ENCODE measurements at places on chromosomes 12 and 14. TPM values are rescaled to one million over a fixed set of nuclear protein-coding genes. Genes with fewer than 3 reads are reported as not detected.

- no peak overlapping the region for H3K27ac ChIP-seq
- H3K4me3 ChIP-seq = no peak overlapping the region
- peaks cover 31% of the 10 kb centered on the region for H3K36me3 ChIP-seq
- H3K4me1 ChIP-seq = peaks cover 8% of the 10 kb centered on the region
Observed at GRCh38 chr12:132191715-132192553, 47.7 kb downstream of the NOC4L start.

- no peak for DNase-seq
- H3K27me3 ChIP-seq = peaks cover 81% of the 10 kb centered on the region
- H3K4me3 ChIP-seq = no peak overlapping the region
- no peak overlapping the region for H3K27ac ChIP-seq
Observed at GRCh38 chr12:4135919-4136605, 137.5 kb upstream of the CCND2 start.

DNA sequence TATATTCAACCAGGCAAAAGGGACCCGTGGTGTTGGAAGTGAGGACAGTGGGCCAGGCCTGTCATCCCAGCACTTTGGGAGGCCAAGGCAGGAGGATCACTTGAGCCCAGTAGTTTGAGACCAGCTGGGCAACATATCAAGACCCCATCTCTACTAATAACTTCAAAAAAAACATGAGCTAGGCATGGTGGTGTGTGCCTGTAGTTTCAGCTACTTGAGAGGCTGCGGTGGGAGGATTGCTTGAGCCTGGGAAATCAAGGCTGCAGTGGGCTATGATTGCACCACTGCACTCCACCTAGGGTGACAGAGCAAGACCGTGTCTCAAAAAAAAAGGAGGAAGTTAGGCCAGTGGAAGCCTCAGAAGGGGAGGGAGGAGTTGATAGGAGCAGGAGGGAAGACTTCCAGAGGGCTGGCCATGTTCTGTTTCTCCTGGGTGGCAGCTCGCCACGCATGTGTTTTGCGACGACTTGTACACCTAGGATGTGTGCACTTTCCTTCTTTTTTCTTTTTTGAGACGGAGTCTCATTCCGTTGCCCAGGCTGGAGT lies 10.1 kb downstream of the SLC25A29 start:
- no peak overlapping the region for H3K27ac ChIP-seq
- no peak for DNase-seq
- H3K27me3 ChIP-seq = no peaks in the 10 kb centered on the region

DNA sequence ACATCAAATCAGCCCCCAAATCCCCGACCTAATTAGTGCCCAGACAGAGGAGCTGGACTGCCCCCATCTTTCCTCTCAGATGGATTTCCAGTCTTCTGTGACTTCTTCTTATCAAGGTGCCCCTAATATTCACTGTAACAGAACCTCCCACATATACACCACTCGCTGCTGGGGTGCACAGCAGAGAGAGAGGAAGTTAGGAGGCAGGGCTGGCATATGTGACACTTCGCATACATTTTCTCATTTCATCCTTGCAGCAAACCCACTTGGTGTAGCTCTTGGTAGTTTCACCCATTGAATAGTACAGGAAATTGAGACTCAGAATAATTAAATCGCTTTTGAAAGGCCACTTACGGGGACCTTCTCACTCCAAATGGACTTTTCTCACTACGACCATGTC lies 56.5 kb upstream of the CCND2 start:
- no peaks in the 10 kb centered on the region for H3K36me3 ChIP-seq
- DNase-seq = no peak
- no peak overlapping the region for H3K4me3 ChIP-seq
- peaks cover 89% of the 10 kb centered on the region for H3K27me3 ChIP-seq
- no peak overlapping the region for H3K27ac ChIP-seq
- no peaks in the 10 kb centered on the region for H3K4me1 ChIP-seq

DNA sequence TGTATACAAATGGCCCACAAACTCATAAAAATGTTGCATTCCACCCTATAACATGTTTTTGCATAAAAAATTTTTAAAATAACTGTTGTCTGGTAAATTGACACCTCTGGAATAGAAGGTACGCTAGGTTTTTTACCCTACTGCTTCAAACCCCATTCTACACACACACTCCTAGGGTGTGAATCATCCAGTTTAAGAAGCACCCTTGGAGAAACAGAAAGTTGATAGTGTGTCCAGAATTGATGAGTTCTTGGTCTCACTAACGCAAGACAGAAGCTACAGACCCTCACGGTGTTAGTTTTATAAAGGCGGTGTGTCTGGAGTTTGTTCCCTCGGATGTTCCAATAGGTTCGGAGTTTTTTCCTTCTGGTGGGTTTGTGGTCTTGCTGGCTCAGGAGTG lies 158.5 kb downstream of the KLRB1 start:
- H3K4me1 ChIP-seq = peaks cover 10% of the 10 kb centered on the region
- H3K27me3 ChIP-seq = no peaks in the 10 kb centered on the region

- DNase-seq = peak; percentile 20
- peak overlapping the region; percentile 74 for H3K4me3 ChIP-seq
- peak overlapping the region; percentile 38 for H3K27ac ChIP-seq
- H3K27me3 ChIP-seq = peaks cover 26% of the 10 kb centered on the region
- peaks cover 19% of the 10 kb centered on the region for H3K4me1 ChIP-seq
Observed at GRCh38 chr12:27968972-27969623, 3.4 kb downstream of the PTHLH start.

GRCh38 chr12:118377884-118378470 lies 1.6 kb downstream of the SUDS3 start:
- no peaks in the 10 kb centered on the region for H3K27me3 ChIP-seq
- DNase-seq = peak; percentile 79
- H3K27ac ChIP-seq = peak overlapping the region; percentile 7
- H3K4me3 ChIP-seq = peak overlapping the region; percentile 71
- H3K4me1 ChIP-seq = peaks cover 8% of the 10 kb centered on the region

DNA sequence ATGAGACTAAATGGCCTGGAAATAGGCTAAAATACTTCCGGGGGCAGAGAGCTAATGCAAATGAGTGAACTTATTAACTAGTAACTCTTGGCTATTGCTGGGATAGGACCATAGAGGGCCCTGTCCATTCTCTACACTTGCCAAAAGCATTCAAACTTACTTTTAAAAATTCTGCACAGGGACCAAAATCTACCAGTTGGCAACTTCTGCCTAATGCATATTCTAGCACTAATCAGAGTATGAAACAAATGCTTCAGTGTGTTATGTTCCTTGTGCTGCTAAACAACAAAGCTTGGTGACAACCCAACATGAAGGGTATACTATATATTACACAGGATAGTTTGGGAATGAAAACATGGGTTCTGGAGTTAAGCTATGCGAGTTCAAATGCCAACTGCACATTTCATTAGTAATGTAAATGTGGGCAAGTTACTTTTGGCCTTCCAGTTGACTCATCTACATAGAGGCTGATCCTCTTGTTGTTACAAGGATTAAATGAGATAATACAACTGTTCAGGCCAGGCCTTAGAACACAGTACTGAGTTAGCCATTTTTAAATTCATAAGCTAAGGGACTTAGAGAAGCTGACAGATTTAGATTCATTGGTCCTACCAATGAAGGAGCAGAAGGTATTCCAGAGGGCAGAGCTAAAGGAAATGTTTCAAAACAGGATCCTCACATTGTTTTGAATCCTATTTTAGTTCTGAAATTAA lies 32.4 kb downstream of the HIGD1C start:
- H3K4me1 ChIP-seq = no peaks in the 10 kb centered on the region
- H3K36me3 ChIP-seq = no peaks in the 10 kb centered on the region
- no peak overlapping the region for H3K4me3 ChIP-seq

- DNase-seq = peak; percentile 83
- no peaks in the 10 kb centered on the region for H3K36me3 ChIP-seq
- H3K27me3 ChIP-seq = no peaks in the 10 kb centered on the region
- peak overlapping the region; percentile 96 for H3K27ac ChIP-seq
Observed at GRCh38 chr14:55077170-55078151, 26.0 kb downstream of the MAPK1IP1L start.

DNA sequence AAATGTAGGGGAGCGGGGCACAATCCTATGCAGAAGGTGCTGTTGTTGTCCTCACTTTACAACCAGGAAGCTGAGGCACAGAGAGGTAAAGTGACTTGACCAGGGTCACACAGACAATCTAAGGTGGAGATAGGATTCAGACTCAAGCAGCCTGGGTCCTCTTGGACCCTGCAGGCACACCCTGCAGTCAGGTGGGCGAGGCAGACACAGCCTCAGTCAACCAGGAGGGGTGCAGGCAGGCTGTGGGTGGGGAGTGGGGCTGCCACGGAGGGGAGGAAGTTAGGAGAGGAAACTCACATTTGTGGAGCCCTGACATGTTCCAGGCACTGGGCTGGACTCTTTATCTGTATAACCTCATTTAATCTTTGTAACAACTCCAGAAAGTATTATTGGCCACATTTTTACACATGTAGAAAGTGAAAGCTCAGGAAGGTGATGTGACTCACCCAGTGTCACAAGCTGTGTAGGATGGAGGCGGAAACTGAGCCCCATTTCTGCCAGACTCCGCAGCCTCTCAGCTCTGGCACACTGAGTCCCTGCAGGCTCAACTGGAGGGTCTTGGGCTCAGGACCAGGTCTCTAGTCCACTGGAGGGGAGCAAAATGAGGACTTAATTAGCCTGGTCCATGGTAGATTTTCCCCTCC lies 24.9 kb upstream of the CHGA start:
- no peak overlapping the region for H3K4me3 ChIP-seq
- peaks cover 86% of the 10 kb centered on the region for H3K27me3 ChIP-seq
- H3K27ac ChIP-seq = no peak overlapping the region
- no peaks in the 10 kb centered on the region for H3K4me1 ChIP-seq
- no peaks in the 10 kb centered on the region for H3K36me3 ChIP-seq

DNA sequence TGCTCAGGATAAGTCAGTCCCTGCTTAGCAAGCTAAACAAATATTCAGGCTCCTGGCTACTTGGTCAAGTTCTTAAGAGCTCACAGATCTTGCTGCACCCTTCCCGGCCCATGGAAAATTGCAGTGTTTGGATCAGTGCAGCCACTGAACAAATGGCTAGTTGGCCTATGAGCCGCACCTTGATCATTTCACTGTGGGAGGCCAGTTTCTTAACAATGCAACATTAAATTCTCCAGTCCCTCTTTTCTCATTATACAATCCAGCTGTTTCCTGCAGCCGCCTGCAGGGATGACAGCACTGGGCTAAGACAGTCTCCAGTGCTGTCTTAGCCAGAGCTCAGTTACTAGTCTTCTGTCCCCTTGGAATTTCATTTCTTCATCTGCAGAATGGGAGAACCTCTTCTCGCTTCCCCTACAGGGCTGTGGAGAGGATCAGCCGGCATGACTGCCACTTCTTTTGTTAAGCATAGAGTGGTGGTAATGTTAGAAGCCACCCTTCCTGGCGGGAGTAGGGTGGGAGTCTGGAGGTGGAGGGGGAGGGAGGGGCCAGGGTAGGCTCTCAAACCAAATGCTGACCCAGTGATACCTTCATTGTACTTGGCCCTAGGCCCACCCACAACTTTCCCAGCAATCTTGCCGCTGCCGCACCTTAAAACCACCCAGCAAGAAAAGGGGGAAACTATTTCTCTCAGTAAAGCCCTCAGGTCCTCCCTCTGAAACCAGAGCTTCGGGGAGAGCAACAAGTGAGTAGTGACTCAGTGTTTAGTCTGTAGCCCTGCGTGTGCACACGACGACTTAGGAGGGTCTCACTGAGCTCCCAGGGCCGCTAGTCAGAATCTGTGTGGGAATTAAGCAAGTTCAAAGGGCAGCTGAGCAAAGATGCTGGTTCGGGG lies 145.7 kb downstream of the NUAK1 start:
- H3K27ac ChIP-seq = no peak overlapping the region
- no peaks in the 10 kb centered on the region for H3K36me3 ChIP-seq
- H3K4me3 ChIP-seq = no peak overlapping the region
- no peak for DNase-seq
- H3K4me1 ChIP-seq = no peaks in the 10 kb centered on the region
- H3K27me3 ChIP-seq = peaks cover 75% of the 10 kb centered on the region

GRCh38 chr14:64970041-64970440 lies 2.1 kb downstream of the RAB15 start:
- no peak overlapping the region for H3K27ac ChIP-seq
- no peak for DNase-seq
- H3K4me3 ChIP-seq = no peak overlapping the region
- peaks cover 25% of the 10 kb centered on the region for H3K36me3 ChIP-seq

DNA sequence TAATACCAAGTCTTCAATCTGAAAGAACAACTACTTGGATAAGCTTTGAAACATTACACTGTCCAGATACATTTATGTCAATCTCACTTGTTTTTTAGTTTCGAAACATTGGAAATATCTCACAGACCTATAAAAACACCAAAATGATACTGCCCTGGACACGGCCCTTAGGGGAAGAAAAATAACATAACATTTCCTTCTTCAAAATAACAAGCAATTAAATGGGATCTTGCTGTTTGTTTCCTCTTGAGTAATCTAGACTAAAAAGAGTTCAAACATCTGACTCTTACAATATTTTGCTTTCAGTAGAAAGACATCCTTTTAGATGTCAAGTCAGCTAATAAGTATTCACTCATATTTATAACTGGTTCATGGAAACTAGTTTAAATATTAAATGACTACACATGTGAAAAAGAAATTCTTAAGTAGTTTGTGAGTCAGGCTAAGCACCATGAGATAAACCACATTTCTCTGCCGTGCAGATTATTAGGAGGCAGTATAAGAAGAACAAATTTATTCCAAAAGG lies 87.5 kb downstream of the EPS8 start:
- H3K27me3 ChIP-seq = no peaks in the 10 kb centered on the region
- H3K4me1 ChIP-seq = peaks cover 89% of the 10 kb centered on the region
- no peak overlapping the region for H3K4me3 ChIP-seq
- DNase-seq = no peak
- H3K36me3 ChIP-seq = peaks cover 11% of the 10 kb centered on the region

The KRT6C gene
- not detected for total RNA-seq

The CLEC2A gene
- not detected for total RNA-seq

The DDX11 gene
- 126 TPM for total RNA-seq

The KRT74 gene
- total RNA-seq = not detected

Data from Calu3 (cell line).